Esophagus squamous epithelium (tissue), 5 donors: ENCODE measurements at places on chromosomes 11 and 22.

GRCh38 chr11:61688365-61689163 is 8.4 kb downstream of the DAGLA start:
- DNase-seq: no peak

DNA sequence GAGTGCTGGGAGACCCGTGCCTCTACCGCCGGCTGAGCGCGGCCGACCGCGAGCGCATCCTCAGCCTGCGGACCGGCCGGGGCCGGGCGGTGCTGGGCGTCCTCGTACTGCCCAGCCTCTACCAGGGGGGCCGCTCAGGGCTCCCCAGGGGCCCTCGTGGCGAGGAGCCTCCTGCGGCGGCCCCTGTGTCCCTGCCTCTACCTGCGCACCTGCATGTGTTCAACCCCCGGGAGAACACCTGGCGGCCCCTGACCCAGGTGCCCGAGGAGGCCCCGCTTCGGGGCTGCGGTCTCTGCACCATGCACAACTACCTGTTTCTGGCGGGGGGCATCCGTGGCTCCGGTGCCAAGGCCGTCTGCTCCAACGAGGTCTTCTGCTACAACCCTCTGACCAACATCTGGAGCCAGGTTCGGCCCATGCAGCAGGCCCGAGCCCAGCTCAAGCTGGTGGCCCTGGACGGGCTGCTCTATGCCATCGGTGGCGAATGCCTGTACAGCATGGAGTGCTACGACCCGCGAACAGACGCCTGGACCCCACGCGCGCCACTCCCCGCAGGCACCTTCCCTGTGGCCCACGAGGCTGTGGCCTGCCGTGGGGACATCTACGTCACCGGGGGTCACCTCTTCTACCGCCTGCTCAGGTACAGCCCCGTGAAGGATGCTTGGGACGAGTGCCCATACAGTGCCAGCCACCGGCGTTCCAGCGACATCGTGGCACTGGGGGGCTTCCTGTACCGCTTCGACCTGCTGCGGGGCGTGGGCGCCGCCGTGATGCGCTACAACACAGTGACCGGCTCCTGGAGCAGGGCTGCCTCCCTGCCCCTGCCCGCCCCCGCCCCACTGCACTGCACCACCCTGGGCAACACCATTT is 3.5 kb downstream of the KLHDC7B start:
- no peak for DNase-seq

DNA sequence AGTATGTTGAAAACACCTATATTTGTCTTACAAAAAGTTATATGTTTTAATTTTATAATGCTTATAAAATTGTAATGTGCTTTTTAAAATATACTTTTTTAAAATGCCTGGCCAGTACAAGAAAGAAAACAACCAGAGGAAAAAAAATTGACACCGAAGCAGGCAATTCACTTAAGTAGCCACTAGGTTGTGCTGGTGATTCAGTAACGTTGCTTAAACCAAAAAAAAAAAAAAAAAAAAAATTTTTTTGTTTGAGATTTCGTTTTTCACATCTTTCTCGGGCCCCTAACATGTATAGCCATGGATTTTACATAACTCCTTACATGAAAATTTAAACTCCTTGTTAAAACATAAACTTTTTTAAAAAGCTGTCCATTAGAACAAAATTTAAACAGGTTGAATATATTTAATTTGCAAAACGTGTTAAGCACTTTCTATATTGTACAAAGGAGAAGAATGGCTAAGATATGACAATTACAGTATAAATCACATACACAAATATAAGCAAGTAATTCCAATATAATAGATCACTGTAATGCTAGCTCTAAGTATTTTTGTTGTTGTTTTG is 9.2 kb downstream of the OR8B4 start:
- no peak for DNase-seq

DNA sequence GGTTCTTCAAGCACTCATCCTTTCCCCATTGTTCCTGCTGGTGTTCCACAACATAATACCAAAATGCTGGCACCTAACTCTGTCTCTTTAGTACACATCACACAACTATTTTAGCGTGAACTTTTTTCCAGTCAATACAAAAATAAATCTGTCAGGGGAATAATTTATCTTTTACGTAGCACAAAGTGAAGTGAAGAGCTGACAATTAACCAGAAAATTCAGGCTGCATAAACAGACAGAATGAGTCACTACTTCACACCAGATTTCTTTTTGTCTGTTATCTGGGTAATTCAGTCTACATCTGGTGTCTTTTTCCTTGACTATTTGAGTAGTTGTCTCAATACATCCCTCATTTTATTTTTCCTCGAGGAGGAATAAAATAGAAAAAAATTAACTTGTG is 7.9 kb upstream of the ETS1 start:
- no peak for DNase-seq

DNA sequence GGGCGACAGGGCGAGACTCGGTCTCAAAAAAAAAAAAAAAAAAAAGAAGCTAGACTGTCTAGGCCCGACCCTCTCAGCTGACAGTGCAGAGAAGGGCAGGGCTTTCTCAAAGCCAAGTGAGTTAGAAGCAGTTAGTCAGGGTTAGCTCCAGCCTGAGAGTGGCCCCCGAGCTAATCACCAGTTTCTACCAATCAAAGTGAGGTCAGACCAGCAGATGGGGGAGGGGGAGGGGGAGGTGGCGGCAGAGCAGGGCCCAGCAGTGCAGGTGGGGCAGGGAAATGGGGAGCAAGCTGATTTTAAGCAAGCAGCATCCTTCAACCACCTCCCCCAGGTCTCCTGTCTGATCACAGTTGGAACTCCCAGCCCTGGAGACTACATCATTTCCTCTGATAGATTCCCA is 55.3 kb upstream of the PRR5 start:
- no peak for DNase-seq

DNA sequence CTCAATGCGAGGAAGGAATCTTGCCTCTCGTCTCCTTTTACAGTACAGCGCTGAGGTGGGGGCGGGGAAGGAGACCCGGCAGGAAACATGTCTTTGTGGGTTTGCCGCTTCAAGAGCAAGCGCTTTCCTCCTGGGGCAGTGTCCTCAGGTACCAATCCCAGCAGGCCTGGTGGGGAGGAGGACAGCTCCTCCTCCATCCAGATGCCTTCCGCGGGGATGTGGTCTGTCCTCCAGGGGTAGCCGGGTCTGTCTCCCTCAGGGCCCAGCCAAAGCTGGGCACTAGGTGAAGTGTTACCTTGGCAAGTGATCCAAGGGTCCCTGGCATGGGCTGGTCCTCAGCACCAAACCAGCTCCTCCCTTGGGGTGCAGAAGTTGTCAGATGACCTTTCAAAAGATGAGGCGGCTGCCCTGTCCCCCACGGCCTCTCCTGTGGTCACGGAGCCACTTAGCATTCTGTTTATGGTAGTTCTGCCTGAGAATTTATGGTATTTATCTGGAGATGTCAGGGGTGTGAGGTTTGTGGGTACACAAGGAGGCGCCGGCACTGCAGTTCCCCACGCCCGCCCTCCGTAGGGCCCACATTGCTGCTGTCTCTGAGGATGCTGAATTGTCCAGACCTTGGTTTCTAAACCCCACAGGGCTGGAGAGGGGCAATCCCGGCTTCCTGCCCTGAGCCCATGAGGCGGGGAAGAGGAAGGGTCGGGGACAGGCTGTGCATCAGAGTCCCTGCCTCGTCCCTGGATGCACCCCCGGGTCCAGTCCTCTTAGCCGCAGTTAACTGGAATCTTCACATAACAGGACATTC is 93.5 kb upstream of the ANO1 start:
- DNase-seq: no peak

DNA sequence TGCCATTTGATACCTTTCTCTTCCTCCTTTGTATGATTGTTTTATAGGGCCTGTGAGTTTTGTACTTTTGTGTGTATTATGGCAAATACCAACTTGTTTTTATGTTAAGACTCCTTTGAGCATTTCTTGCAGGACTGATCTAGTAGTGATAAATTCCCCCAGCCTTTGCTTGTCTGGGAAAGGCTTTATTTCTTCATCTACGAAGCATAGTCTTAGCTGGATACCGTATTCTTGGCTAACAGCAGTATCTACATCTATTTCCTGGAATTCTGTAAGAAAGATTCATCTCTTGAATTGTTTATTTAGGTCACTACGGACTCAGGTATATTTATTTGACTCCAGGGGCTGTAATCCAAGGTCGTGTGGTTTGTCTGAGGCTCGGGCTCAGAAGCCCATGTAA is 6.0 kb upstream of the NDUFS8 start:
- no peak for DNase-seq

DNA sequence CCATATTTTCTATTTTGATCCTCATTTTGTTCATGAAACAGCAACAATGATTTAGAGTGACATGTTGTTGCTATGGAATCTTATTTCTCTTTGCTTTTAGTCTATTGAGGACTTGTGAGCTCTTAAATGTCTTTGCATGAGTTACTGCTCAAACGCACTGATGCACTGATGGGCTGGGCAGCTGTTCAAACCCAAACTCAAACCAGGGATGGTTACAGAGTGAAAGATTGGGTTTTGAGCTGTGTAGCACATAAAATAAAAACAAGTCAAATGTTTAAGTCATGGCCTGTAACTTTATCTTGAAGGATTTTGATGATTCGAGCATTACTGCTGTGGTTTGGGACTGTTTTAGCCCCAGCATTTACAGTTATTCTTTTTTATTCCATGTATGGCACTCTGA is 20.1 kb upstream of the NCAM1 start:
- no peak for DNase-seq

DNA sequence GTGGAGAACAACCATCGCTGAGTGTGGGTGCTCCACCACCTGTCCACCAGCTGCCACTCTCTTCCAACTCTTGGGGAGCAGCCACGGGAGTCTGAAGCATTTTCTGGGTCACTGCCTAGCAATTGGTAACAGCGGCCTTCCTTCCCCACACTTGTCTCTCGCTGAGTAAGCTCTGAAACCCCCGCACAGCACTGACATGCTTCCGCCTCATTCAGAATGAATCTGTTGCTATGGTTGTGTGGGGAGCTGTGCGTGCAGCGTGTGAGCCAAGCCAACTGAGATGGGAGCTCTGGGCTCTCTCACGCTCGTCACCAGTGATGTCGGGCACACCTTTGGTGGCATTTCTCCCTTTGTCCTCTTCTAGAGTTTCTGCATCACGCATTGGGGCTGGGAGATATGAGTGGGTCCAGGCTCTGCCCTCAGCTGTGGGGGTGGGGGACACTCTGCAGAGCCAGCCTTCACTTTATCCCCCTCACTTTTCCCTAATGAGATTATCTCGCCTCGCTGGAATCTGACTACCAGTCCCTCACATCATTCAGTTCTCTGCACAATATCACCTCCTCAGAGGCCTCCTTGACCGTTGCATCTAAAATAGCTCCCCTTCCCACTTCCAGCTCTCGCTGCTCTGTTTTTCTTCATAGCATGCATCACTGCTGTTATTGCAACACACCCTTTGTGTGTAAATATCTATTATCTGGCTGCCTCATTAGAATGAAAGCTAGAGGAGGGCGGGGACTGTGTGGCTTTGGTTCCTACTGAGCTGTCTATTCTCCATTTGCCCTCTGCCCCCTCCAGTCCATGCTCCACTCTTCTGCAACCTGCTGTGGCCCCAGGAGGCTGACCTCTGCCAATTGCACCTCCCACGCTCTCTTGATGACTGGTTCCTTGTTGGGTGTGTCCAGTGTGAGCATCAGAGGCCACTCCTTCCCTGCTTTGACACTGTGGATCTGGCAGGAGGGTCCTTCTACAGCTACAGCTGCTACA is 569.9 kb upstream of the CADM1 start:
- DNase-seq: no peak

DNA sequence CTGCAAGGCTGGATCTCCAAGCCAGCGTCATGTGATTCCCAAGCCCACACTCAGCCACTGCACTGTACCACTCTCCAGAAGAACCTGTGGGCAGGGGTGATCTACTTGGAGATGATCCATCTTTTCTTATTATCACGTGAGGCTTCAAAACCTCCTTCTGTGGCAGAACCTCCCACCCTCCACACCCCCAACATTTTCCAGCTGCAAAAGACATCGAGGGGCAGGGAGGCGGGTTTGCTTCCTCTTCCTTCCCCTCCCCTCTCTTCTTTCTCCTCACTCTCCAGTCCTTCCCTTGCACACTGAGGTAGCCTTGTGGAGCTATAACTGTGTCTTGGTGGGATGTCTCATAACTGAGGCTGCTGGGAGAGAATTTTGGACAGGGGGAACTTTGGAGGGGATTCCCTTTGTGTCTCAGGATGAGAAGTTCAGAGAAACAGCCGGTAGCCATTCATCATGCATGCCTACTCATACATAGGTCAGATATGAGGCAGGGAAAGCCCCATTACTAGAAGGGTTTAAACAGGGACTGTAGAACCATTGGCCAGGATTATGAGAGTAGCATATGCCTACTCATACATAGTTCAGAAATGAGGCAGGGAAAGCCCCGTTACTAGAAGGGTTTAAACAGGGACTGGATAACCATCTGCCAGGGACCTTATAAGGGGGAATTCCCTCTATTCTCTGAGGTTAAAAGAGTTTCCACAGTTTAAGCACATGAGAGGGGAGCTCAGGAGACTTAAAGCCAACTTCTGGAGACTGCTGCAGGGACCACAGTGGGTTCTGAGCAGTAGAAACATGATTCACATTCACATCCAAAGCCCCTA is 420.7 kb upstream of the CADM1 start:
- DNase-seq: no peak

DNA sequence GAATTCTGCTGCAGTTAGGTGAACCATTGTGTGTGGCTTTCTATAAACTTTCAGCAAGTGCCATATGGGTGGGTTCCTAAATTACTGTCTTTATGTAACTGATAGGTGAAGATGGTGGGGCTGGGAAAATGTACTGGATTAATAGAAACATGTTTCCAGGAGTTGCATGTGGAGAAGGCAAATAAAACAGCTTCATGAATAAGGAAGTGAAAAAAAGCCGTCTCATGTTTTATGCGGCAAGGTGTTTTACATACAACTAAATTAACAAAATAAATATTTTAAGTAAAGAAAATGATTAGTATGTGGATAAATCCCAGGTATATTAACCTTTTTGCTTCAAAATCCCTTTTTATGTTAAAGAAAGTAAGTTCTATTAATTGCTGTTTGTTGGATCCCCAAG is 67.2 kb downstream of the EXT2 start:
- no peak for DNase-seq

GRCh38 chr22:37312549-37313183 is 30.4 kb downstream of the CYTH4 start:
- DNase-seq: no peak

GRCh38 chr11:67120881-67121710 is 2.0 kb downstream of the KDM2A start:
- DNase-seq: no peak

- no peak for DNase-seq
Measured at GRCh38 chr22:44780876-44781449, 28.6 kb downstream of the ARHGAP8 start.

DNA sequence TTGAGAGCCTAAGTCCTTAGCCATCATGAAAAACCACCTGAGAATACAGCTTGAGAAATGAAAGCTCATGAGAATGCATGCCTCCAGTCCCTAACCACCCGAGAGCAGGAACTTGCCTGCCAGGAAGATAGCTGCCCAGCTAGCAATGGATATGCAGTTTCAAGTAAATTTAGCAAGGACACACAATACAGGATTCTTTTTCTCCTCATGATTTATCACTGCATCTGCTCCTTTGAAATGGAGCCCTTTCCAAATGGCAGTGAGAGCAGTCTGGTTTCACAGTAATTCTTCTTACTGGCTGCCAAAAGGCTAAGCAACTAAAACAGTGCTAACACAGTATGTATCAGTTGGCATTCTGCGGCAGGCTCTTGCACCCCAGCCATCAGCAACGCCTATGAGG is 109.9 kb downstream of the MICAL3 start:
- no peak for DNase-seq

- DNase-seq: no peak
Measured at GRCh38 chr22:46289244-46289891, 7.3 kb upstream of the GTSE1 start.
